ENCODE measurements at places on chromosomes 16 and 17. TPM values are rescaled to one million over a fixed set of nuclear protein-coding genes. Genes with fewer than 3 reads are reported as not detected.

DNA sequence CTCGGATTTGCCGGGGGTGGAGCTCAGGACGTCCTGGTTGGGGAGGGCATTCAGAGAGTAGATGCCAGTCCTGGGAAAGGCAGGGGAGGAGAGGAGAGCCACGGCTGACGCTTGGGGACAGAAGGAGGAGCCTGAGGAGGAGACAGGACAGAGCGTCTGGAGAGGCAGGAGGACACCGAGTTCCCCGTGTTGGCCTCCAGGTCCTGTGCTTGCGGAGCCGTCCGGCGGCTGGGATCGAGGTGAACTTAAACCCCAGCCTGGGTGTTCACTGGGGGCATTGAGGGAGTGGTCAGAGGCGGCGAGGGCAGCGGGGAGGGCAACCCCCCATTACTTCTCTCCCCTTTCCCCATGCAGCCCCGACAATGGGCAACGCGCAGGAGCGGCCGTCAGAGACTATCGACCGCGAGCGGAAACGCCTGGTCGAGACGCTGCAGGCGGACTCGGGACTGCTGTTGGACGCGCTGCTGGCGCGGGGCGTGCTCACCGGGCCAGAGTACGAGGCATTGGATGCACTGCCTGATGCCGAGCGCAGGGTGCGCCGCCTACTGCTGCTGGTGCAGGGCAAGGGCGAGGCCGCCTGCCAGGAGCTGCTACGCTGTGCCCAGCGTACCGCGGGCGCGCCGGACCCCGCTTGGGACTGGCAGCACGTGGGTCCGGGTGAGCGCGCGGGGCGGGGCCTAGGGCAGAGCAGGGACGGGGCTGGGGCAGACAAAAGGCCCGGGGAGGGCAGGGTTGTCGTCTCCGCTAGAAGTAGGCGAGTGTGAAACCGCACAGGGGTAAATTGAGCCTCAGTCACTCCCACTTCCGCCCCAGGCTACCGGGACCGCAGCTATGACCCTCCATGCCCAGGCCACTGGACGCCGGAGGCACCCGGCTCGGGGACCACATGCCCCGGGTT is 3.7 kb downstream of the NOL3 start:
- peak; percentile 82 for DNase-seq

GRCh38 chr16:12314653-12315185 is 338.2 kb downstream of the SNX29 start:
- DNase-seq, result no peak

DNA sequence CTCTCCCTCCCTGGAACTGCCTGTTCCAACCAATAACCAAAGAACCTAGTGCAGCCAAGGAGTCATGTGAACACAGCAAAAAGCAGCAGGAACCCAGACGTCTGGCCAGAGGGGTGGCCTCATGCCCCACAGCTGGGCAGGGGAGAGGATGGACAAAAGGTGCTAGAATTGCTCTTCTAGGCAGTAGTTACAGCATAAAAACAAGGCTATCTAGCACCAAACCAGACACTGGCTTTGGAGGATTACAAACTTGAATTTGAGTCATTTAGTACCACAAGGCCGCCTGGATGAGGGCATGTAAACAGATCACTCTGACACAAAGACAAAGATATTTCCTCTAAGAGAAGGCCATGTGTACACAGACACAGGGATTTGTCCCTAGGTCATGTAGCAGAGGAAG is 423.3 kb upstream of the MAF start:
- no peak for DNase-seq

- DNase-seq, result no peak
These were observed 91.8 kb downstream of the NCOR1 start for GRCh38 chr17:16123531-16123930.

DNA sequence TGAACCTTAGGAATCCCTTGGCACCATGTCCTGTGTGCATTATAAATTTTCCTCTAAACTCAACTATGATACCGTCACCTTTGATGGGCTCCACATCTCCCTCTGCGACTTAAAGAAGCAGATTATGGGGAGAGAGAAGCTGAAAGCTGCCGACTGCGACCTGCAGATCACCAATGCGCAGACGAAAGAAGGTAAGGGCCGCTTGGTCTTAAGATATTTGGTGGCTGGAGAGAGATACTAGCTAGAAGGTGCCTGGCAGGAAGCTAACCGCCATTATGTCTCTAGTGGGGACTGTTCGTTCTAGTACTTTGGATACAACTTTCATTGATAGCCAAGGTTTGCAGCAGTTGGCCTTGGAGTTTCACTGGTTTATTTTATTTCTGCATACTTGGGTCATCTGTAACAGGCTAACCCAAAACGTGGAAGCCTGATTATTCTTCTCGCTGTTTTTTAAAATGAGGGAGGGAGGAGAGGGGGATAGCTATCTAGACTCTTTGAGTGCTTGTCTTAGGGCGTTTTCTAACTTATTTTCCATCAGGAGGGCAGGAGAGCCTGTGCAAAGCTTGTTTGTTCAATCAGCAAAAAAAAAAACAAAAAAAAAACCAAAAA is 1.3 kb downstream of the RBBP6 start:
- no peak for DNase-seq

- no peak for DNase-seq
These were observed 2.8 kb downstream of the IGFALS start for GRCh38 chr16:1790611-1791255.

DNA sequence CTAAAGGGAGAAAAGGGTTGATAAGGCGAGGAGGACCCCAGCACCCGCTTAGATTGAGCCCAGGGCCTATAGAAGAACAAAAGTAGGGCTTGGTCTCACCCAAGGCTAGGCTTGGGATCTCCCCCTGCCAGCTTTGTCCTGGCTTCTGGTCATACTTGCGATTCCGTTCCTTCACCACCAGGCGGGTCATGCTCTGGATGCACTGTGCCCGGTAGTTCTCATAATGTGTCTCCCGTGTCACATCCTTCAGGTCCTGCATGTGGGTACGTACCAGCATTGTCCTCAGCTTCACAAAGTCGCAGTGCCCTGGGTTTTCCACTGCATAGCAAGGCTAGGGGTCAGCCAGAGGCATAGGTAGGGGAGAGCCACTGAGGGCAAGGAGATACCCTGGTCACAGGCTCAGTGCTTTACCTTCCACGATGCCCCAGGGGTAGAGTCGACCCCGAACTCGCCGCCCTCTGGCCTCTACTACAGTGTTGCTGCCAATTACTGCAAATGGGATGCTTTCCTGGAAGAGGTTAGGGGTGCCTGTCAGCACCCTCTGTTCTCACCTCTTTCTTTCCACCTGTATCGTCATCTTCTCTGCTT is 6.5 kb upstream of the MTMR4 start:
- DNase-seq, result no peak

GRCh38 chr16:89071686-89072547 is 21.7 kb upstream of the ACSF3 start:
- DNase-seq, result no peak

Gene PRRT2
- 20.6 TPM for total RNA-seq

Gene CFAP97D1
- total RNA-seq, result not detected

Gene ABI3
- 0.62 TPM for total RNA-seq

Gene SRCIN1
- total RNA-seq, result 24.5 TPM
